ENCODE measurements at places on chromosomes 7 and 10.

GRCh38 chr10:68208424-68209042 lies 23.4 kb downstream of the ATOH7 start:
- peak; percentile 79 for DNase-seq

DNA sequence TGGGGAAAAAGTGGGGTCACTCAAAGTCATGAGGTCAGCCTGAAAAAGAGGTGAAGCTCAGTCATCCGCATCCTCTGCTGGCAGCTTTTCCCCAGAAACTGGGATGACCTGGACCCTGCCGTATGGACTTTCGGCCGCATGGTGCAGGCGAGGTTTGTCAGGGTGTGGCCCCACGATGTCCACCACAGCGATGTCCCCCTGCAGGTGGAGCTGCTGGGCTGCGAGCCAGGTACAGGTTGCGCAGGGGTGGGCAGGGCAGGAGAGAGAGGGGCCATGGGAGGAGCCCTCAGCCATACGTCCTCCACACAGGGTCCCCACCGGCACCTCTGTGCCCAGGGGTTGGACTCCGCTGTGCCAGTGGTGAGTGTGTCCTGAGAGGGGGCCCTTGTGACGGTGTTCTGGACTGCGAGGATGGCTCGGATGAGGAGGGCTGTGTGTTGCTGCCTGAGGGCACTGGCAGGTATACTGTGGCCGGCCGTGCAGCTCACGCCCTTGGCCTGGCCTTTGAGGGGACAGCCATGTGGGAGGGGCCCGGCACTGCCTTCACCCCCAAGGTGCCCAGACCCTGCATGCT lies 23.0 kb upstream of the ZNF467 start:
- no peak for DNase-seq

DNA sequence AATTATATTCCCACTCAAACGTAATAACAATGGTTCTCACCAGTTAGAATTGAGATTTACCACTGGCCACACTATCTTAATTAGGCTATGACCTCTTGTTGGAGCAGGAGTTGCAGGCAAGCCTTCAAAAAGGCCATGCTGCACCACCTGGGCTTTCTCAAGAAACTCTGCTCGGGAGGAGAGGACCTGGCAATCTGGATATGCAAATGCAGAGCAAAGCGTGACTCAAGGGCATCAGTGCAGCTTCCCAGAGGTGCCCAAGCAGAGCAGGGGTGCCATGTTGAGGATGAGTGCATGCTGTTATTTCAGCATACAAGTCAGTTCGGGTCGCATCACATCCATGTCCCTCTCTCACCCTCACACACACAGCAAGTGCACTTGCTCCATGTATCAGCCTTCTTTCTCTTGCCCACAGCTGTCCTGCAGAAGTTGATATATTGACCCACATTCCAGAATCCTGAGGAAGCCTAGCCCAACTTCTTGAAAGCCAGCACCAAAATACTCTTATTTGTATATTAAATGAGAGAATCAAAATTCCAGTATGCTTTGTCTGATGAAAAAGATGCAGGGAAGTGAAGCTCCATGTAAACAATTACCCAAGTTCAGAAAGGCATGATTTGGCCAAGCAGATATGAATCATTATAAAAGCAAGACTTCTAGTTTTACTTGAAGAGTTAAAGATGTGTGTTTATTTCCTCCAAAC lies 55.7 kb upstream of the IL6 start:
- DNase-seq = no peak

- no peak for DNase-seq
These were observed 200.7 kb downstream of the POLR1F start for GRCh38 chr7:19508124-19508523.

GRCh38 chr10:110404413-110404812 lies 93.3 kb upstream of the DUSP5 start:
- DNase-seq = no peak

DNA sequence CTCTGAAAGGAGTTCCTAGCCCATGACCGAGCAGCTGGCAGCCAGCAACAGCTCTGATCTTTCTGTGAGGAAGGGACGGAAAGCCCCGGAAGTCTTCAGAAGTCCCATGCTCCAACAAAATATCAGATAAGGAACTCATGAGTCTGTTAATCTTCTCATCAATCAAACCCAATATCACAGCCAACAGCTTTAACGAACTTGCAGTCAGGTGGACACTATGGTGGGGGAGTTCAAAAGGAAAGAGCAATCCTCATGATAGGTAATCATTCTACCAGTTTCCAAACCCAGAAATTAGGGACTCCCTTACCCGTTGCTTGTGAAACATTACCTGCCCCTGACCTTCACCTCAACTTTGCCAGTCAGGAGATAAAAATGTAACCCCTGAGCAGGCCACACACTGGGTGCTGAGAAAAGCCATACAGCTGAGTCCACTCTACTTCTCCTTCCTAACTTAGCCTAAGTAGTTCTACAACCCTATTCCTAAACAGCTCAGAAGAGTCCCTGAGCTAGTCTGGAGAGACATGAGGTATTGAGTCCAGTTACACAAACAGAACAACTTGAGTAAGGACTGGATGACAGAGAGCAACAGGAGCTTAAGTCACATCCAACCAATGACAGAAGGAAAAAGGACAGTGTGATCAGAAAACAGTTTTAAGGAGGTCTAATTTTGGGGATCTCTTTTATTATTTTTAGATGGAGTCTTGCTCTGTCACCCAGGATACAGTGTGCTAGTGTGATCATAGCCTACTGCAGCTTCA lies 2.2 kb downstream of the NDST2 start:
- no peak for DNase-seq

GRCh38 chr7:22851145-22851544 lies 28.5 kb upstream of the TOMM7 start:
- DNase-seq = no peak

- DNase-seq = no peak
These were observed 314.9 kb upstream of the SEMA3A start for GRCh38 chr7:84509522-84509921.

- DNase-seq = no peak
These were observed 25.2 kb upstream of the APBB1IP start for GRCh38 chr10:26412932-26413331.

DNA sequence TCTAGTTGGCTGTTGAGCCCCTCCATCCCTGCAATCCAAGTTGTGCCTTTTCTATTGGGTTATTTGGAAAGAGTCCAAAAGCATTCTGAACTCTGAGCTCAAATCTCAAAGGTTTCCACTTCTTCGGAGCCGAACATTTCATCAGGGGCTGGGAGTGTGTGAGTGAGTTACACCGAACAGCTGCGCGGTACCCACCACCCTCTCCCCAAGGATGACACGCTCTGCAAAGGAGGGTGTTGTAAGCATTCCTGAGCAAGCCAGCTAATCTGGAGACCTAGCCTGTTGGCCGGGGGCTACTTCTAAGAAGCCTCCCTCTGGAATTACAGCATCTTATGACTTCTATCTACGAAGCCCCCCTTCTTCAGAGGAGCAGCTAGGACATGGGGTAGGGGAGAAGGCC lies 270.5 kb downstream of the CREB5 start:
- no peak for DNase-seq

DNA sequence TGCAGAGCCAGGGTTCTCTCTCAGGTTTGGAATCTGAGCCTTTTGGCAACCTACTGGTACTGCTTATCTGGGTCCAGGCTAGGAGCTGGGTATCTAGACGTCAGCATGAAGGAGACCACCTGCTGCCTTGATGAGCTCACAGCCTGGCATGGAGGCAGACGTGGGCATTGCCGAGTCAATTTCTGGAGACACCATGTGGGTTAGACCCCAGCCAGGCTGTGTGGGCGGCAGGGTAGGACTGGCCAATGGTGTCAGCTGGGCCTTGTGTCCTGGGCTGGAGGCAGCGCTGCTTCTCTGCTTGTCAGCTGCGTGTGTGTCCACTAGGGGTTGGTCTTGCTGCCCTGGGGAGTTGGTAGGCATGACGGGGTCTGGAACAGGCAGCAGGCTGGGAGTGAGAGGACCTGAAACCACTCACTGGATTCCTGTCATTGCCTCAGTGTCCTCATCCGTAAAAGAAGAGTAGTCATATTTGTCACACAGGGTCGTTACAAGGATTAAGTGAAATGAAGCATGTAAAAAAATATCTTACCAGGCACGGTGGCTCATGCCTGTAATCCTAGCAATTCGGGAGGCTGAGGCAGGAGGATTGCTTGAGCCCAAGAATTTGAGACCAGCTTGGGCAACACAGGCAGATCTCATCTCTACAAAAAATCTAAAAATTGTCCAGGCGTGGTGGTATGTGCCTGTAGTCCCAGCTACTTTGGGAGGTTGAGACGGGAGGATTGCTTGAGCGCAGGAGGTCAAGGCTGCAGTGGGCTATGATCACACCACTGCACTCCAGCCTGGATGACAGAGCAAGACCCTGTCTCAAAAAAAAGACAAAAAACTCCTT lies 31.7 kb upstream of the ANKRD2 start:
- no peak for DNase-seq

DNA sequence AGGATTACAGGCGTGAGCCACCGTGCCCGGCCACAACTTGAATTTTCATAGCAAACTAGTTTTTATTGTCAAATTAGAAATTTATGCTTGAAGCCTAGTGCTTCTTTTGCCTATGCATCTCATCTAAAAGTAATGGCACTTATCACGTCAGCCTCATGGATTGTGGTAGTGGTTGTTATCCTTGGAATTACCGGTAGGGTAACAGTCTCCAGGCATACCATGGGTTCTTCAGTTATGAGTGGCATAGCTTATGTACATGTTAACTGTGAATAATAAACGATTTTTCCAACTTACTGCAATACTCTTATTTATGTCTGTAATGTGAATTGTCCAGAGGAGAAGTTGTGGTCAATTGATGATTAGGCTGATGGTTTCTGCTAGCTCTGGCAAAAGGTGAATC lies 63.1 kb downstream of the BMPR1A start:
- no peak for DNase-seq

DNA sequence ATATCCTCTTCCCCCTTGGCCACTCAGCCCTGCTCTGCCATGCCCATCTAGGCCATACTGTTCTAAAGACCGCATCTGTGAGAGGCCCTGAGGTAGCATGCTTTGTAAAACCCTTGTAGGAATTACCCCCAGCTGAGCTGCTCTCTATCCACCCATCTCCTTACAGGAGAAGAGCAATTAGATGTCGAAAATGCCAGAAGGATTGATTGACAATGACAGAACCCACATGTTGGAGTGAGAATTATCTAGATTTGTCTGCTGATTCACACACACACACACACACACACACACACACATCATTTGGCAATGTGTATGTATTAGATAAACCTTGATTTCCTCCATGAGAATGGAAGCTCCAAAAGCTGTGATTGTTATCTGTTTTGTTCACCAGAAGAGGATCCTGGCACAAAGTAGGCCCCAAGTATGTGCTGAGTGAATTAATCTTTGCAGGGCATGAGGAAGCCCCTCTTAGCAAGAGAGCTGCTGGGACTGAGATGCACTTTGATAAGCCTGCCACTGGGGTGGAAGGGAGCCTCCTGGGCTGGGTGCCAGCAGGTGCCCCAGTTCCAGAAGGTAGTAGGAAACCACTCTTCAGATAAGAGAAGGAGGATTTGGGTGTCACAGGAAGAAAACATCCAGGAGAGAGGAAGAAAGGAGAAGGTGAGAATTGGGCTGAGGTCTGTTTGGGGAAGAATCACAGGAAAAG lies 187.5 kb upstream of the ADO start:
- DNase-seq = no peak

DNA sequence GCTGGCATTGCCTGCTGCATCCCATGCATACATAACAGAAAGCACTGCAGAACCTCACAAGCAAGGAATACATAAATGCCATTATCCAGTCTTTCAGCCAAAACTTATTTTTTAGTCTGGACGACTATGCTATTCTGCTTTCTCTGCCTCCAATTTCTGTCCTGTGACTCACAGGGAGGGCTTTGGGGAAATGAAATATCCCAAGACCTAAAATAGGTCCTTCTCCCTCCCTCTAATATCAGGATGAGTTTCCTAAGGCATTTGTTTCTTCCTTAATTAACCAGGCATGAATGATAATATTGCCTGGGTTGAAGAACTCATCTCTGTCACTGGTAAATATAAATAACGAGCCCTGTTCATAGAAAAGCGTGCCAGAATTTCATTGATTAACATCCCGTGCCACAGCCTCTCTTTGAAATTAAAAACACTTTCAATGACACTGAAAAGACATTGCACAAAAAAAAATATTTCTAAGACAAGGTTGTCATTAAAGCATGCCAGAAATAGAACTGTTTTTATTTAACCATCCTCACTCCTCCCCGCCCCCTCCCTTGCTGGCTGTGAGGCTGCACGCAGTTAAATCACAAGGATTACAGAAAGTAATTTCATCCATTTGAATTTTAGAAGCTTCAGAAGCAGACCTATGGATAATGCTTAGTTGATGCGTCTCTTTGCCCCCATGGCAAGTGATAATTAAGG lies 103.0 kb upstream of the ANKRD1 start:
- DNase-seq = no peak

GRCh38 chr10:43203448-43204041 lies 63.3 kb downstream of the RASGEF1A start:
- no peak for DNase-seq

All from MCF 10A (cell line).